Choroid plexus epithelial cell (primary cell): ENCODE measurements at places on chromosomes 11 and 22.

DNA sequence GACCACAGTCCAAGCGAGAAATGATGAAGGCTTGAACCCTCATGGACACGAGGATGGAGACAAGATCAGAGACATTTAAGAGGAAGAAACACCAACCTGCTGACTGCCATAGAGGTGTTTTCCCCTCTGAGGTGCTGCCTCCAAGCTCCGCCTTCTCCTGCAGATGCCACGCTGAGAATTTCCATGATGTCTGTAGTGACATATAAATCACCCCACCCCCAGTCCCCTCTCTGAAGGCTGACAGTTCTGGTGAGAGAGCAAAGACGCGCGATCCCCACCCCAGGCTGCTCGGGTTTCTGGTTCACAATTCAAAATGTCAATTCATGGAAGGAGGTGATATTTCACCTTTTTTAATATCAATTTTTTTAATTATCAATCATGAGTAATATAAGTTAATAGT, 28.2 kb downstream of the LRRC32 start:
- DNase-seq = no peak

- DNase-seq = no peak
These were observed 76.1 kb downstream of the KIRREL3 start for GRCh38 chr11:126924376-126925040.

DNA sequence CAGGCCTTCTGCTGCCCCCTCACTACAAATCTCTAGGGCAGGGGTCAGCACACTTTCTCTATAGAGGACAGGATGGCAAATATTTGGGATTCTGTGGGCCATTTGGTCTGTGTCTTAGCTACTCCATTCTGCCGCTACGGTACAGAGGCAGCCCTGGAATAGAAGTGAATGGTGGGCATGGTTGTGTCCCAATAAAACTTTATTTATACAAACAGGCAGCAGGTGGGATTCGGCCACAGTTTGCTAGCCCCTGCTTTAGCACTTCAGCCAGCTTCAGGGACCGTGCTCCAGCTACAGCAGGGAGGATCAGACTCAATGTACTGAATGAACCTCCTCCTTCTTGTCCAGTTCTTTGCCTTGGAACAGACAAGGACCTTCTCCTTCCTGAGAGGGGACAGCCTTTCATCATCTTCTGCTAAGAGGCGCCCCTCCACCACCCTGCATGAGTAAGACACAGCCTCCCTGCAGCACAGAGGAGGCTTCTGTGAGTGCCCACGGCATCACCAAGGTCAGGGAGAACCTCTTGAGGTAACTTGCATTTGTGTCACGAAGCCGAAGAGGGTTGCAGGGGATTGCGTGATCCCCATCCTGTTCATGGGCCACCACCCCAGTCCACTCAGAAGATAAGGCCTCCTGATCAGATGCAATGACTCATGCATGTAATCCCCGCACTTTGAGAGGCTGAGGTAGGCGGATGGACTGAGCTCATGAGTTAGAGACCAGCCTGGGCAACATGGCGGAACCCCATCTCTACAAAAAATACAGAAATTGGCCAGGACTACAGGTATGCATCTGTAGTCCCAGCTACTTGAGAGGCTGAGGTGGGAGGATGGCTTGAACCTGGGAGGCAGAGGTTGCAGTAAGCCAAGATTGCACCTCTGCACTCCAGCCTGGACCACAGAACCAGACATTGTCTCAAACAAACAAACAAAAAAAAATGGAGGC, 4.6 kb downstream of the C11orf24 start:
- DNase-seq = peak; percentile 10

DNA sequence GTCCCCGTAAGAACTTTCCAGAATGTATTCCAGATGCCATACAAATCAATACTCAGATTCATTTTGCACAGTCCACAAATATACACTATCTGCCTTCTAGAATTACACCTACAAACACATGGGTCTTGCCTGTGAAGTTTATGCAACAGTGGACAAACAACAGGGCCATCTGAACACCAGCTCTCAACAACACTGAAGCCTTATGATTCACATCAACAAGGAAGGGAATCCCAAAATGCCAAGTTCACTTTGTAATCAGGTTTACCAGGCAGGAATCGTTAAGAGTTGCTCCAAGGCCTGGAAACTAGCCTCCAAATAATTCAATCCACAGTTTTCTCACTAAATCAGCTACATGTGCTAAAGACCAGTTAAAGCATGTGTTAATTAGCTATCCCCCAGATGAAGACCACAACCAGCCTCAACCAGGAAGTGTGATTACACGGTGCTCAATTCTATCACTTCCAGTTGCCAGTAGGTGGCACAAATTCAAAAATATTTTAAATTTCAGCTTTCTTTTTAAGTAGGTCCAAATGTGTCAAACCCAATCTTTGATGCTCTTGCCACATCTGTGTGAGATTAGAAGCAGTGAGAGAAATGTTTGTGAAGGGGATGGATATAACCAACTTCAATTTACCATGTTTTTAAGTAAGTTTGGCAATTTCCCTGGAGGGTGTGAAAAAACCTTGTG, 139.1 kb upstream of the BDNF start:
- peak; percentile 58 for DNase-seq

GRCh38 chr22:29799217-29799680, 32.1 kb downstream of the UQCR10 start:
- DNase-seq = peak; percentile 93

- peak; percentile 17 for DNase-seq
These were observed 115.3 kb upstream of the TBCEL start for GRCh38 chr11:120908461-120909181.

DNA sequence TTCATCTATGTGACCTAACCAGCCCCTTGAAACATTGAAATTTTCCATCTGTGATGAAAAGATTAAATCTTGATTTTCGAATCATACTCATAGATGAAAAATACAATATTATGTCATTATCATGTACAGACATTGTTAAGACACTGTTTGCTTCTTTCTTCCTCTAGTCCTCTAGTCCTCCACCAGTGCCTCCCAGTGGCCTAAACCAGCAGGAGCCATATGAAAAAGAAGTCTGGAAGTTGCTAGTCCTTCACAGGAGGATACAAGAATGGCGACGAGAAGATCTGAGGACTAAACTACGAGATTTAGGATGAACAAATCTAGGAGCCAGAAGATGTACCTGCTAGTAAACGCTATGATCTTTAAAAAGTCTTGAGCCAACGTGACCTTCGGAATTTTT, 134.1 kb downstream of the SLC17A6 start:
- peak; percentile 16 for DNase-seq

DNA sequence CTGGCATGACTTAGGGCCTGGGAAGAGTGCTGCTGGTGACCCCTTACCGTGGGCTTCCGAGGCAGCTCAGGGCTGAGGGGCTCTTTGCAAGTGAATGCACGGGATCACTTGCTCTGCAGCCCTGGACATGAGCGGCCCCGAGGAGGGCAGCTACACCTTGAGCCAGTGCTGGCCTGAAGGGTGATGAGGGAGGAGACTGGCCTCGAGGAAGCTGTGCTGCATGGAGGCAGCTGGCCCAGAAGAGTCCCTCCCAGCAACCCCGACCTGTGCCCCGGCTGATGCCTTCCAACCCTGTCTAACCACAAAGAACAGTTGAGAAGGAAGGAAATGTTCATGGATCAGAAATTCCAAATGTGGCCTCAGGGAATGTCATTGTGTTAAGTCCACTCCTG, 45.2 kb downstream of the TBX1 start:
- no peak for DNase-seq

GRCh38 chr11:77370217-77370616, 68.7 kb upstream of the GDPD4 start:
- DNase-seq = peak; percentile 5

- peak; percentile 93 for DNase-seq
These were observed 47.1 kb upstream of the SYT13 start for GRCh38 chr11:45333001-45333971.

DNA sequence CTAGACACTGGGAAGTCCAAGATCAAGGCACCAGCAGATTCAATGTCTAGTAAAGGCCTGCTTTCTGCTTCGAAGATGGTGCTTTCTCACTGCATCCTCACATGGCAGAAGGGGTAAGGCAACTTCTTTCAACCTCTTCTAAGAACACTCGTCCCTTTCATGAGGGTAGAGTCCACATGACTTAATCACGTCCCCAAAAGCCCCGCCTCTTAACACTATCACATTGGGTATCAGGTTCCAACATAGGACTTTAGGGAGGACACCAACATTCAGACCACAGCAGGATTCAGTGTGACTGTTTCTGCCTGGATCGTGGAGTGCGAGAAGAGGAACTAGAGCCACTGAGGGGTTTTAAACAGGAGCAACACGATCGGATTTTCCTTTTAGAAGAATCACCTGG, 3.7 kb upstream of the TIRAP start:
- no peak for DNase-seq

- DNase-seq = no peak
These were observed 71.7 kb downstream of the PAK1 start for GRCh38 chr11:77402218-77402556.

DNA sequence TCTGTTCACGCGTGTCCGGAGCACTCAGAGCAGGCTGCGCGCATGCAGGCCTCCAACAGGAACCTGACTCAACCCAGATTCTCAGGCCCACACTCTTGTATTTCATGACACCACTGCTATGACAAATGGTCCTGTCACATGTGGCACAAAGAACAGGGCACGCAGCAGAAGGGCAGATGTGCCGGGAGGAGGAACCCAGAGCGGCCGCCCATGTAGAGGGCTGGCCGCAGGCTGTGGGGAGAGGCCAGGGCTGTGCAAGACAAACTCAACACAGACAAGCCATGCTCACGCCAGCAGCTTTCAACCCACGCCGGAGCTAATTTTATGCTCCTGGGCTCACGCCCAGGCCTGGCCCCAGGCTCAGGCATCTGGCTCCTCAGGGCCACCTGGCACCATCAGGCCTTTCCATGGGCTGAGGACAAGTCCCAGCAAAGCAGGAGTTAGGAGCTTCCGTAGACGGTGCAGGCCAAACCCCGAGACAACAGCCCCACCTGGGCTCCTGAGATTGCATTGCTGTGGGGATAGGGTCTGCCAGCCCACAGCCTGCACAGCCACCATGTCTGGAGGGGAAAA, 40.0 kb downstream of the DUSP8 start:
- DNase-seq = no peak

- no peak for DNase-seq
These were observed 17.5 kb downstream of the TSKU start for GRCh38 chr11:76800466-76801200.

GRCh38 chr11:20000351-20001134, 159.7 kb downstream of the DBX1 start:
- no peak for DNase-seq

DNA sequence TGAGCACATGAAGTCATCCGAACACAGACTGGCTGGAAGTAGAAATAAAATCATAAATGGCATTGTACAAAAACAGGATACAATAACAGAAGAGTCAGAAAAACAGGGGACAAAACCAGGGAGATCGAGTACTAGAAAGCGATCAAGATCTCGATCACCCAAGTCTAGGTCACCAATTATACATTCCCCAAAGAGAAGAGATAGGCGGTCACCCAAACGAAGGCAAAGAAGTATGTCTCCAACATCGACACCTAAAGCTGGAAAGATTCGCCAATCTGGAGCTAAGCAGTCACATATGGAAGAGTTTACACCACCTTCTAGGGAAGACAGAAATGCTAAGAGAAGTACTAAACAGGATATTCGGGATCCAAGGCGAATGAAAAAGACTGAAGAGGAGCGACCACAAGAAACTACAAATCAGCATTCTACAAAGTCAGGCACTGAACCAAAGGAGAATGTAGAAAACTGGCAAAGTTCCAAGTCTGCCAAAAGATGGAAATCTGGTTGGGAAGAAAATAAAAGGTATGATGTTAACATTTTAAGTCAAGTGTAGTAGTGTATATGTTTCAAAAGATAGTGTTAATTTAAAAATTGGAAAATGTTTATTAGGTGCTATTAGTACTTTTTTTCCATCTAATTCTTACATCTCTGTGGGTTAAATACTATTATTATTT, 9.4 kb downstream of the PCF11 start:
- DNase-seq = no peak

DNA sequence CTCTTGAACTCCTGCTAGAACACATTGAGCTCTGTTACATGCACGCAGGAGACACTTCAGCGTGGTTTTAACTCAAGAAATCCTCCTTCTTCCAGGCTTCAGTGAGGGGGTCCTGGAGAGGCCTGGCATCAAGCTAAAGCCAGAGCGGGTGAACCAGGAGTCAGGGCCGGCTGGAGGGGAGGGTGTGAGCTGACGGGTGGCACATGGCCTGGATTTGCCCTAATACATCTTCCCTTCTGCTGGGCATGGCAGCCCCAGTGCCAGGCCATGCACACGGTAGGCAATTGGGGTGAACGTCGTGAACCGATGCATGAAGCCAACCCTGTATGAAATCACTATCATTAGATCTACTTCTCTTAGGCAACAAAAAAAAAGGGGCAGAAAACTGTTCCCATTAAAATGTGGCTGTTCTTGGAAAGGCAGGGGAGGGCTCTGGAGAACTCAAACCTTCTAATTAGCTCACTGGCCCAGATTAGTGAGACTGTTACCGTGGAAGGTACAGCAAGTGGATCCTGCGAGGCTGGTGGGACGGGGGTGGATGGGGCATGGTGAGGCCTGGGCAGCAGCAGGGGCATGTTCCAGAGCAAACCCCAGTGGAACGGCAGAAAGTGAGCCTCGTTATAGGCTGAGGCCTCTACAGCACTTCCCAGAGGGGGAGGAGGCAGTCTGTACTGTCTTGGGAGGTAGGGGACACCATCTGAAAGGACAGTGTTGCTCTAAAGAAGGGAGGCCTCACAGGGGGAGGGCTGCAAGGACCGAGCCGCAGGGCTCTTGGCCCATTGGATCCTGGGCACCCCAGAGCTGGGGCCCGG, 10.6 kb downstream of the IFT27 start:
- DNase-seq = no peak

GRCh38 chr11:98561252-98561651, 459.5 kb upstream of the CNTN5 start:
- no peak for DNase-seq

GRCh38 chr11:94504689-94505293, 7.5 kb upstream of the C11orf97 start:
- DNase-seq = peak; percentile 80

DNA sequence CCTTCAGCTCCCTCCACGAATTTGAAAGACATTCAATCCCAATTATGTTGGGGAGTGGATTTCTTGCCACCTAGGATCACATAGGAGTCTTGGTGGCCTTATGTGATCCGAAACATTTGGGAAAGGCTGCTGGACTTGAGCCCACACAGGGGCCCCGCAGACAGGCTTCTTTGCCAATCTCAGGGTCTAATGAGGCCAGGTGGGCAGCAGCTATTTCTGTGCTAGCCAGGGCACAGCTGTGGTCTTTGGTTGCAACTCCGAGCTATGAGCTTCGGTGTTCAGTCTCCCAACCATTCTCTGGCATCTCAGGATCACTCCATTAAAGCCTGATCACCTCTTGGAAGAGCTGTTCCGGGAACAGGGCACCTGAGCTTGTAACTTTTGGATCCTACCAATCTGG, 84.4 kb downstream of the TP53I11 start:
- no peak for DNase-seq

DNA sequence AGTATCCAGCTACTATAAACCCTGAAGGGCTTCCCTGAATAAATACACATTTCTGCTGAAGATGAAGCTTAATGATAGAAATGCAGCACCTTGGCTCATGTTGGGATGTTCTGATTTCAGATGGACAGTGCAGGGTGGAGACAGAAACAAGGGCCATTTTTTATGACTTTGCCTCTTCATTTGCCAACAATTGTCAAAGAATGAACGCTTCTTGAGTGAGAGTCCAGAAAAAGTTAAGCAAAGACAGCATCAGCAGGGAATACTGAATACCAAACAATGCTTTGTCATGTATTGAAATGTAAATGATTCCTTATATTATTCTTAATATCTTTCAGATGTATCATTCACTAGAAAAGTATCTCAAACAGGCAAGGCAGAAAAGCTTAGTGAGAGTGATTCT, 84.9 kb downstream of the TRPC6 start:
- DNase-seq = no peak
